Stimulated activated effector memory CD8-positive, alpha-beta T cell treated with anti-CD3 and anti-CD28 coated beads, Interleukin-12 subunit alpha, Interleukin-12 subunit beta, amount 100 ng/mL, for 72 hours (primary cell): ENCODE measurements at places on chromosomes 13 and 19.

DNA sequence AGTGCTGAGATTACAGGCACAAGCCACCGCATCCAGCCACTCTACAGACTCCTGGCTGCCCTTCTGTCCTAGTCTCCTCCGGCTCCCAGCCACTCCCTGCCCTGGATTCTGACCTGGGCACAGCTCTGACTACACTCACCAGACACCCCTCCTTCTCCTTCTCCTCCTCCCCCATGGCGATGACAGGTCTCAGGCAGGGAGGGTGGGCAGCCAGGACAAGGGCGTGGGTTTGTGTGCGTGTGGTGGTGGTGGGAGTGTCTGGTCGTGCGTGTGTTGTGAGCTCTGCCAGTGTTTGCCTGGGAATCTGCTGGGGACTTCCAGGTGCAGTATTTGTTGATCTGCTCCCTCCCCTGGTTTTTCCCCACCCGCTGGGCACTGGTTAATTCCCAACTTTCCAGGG, 3.0 kb upstream of the NCCRP1 start:
- DNase-seq: no peak

DNA sequence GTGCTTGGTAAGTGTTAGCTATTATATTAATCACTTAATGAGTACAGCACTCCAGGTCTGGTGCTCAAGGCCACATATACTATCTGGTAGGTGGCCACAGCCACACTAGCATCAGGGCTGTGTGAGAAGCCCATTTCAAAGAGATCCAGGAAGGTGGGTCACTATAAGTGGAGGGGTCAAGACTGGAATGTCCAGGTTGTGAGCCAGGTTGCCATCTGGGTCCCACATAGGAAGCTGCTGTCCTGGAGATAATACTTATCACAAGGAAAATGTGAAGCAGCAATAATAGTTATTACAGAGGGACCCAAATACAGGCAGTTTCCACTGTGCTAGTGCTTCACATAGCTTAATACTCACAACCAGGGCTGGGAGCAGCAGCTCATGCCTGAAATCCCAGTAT, 13.1 kb downstream of the C19orf47 start:
- DNase-seq: no peak

DNA sequence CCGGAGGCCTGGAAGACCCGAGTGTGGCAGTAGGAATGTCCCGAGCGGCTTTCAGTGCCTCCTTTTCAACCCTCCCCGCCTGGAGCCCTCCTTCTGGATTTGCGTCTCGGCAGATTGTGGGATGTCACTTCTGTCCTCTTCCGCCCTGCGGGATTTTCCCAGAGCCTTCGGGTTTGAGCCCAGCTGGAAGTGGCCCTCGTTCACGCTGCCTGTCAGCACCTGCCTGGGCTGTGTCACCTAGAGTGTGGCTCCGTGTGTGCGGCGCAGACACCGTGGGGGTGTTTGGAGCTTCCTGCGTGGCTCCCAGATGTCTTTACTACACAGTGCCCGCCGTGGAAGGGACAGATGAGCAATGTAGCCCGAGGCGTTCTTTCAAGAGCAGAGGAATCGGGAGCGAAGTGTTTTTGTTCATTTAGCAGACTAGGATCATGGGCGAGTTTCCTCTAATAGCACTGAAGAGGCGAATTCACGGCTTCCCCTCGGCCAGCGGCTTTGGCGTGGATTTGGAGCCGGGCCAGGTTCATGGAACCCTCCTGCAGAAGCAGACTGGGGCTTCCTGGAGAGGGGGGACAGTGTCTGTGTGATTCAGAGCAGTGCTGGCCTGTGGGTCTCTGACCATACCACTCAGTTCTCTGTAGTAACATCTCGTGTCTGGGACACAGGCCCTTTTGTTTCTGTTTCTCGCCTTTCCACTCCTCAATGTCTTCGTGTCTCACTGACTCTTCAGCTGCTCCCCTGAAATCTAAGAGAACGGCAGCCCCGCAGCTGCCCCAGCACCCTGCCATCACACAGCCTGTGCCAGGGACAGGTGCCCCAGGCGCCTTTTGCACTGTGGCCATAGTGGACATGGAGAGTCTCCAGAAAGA, 68.0 kb downstream of the KDM4B start:
- DNase-seq: no peak

GRCh38 chr13:69315039-69315438, 792.6 kb upstream of the ATXN8OS start:
- no peak for DNase-seq

DNA sequence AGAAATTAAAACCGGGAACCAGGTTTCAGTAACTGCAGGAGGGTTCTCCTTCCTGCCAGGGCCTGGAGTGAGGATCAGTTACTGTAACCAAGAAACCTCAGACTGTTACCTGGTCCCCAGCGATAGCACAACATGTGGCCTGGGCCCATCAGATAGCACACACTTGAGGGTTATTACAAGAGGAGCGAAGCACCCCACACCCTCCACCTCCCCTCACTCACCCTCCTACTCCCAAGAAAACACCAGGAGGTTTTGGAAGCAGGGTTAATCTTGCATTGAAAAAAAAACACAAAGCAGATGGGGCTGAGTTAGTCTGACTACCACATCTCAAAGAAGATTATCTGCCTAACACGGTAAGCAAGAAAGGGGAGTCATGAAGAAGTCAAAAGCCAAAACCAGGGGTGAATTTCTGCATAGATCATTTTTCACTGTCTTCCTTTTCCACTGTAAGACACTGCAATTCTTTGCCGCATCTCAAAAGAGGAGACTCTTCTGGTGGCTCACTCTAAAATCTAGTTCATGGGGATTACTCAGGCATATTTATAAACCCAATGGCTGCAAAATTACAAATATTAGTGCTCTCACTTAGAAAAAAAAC, 75.9 kb upstream of the DOCK9 start:
- no peak for DNase-seq
